GM06990 (cell line): ENCODE measurements at places on chromosomes 2 and 18.

- no peak for DNase-seq
These were observed 88.7 kb downstream of the SLC8A1 start for GRCh38 chr2:40363231-40363630.

GRCh38 chr2:199470672-199471442 is 13.1 kb upstream of the SATB2 start:
- no peak for DNase-seq

- DNase-seq = no peak
These were observed at the start of gene PTPRN for GRCh38 chr2:219309278-219309677. PTPRN (minus strand) TSS chr2:219309401; CDS start chr2:219309332, 69 bp downstream.

DNA sequence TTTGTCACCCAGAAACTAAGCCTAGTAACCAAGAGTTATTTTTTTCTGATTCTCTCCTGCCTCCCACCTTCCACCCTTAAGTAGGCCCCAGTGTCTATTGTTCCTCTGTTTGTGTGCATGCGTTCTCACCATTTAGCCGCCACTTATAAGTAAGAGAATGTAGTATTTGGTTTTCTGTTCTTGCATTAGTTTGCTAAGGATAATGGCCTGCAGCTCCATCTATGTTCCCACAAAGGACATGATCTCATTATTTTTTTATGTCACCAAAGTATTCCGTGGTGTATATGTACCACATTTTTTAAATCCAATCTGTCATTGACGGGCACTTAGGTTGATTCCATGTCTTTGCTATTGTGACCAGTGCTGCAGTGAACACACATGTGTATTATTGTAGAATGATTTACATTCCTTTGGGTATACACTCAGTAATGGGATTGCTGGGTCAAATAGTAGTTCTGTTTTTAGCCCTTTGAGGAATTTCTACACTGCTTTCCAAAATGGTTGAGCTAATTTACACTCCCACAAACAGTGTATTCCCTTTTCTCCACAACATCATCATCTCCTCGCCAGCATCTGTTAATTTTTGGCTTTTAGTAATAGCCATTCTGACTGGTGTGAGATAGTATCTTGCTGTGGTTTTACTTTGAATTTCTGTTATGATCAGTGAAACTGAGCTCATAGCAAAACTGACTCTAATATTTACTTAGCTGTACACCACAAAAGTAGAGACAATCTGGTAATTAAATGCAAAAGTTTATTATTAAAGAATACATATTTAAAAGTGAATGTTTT is 660.1 kb upstream of the SLC8A1 start:
- DNase-seq = no peak

GRCh38 chr2:50820176-50820575 is 211.8 kb downstream of the NRXN1 start:
- no peak for DNase-seq

DNA sequence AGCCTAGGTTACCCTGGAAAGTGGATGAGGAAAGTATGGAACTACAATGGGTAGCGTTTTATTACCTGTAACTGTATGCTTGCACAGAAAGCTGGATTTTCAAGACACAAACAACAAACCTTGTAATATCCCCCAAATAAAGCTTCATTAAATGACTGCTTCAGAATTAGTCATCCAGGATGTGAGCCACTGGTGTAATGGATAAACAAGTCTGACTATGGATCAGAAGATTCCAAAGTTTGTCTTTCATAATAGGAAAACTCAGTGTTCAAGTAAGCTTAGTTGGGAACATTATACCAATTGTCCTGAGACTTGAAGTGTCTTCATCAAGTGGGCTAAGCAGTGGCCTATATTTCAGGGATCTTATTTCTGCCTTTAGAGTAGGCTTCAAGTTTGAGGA is 518.8 kb downstream of the LRP1B start:
- no peak for DNase-seq

GRCh38 chr18:66682855-66683322 is 79.0 kb upstream of the CDH19 start:
- no peak for DNase-seq

DNA sequence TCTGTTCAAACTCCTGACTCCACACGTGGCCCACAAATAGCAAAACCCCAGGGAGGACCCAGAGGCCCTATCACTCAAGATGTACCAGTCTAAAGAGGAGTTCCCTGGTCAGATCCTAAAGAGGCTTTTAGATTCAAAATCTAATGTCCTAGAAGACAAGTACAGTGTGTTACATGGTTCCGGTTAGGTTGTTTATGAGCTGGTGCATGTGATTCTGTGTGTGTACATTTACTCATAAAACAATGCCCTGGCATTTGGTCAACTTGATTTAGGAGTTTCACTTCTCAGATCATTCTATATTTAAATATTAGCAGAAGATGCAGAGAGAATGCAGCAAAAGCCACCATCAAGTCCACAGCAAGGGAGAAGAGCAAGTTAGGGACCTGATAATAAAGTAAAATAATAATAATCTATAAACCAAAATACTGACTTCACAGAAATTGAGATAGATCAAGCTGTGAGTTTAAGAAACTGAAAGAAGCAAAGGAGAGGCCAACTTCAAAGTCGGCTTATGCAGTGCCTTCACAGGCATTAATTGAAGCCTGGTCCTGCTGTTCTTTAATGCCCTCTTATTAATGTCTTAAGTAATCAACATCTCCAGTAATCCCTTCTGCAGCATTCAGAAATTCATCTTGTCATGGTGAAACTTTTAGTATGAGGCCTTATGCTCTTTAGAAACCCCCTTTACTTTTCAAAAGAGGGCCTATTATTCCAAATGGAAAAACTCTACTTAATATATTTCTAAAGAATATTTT is 4.2 kb upstream of the AP1S3 start:
- DNase-seq = no peak

GRCh38 chr18:74899554-74899953 is 301.9 kb downstream of the ZNF407 start:
- DNase-seq = no peak

DNA sequence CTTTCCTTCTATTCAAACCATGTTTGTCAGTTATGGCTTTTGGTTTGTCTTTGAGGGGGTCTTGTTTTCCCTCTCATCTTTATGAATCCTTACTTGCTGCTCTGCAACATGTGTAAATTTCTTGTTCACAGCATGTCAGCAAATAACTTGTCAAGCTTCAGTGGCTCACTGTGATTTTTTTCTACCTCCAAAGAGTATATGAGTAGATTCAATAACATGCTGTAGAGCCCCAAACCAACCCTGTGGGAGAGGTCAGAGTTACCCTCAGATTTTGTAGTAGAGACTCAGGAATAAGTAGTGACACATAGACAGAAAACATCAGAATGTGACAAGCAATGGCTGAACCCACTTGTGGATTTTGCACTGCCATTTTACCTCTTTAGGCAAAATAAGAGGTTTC is 121.6 kb downstream of the PLCL1 start:
- DNase-seq = no peak

GRCh38 chr2:235402422-235402821 is 91.4 kb upstream of the AGAP1 start:
- DNase-seq = no peak

DNA sequence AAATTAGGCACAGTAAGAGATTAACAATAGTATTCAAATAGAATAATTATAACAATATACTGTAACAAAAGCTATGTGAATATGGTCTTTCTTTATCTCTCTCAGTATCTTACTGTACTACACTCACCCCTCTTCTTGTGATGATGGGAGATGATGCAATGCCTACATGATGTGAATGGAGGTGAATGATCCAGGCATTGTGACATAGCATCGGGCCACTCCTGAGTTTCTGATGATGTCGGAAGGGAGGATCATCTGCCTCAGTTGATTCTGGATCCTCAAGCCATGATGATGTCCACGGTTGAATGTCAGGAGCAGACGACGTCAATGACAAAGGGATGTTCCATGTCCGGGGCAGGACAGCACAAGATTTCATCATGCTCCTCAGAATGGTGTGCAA is 268.3 kb upstream of the MGAT5 start:
- DNase-seq = no peak

GRCh38 chr2:36734304-36734703 is 37.8 kb downstream of the VIT start:
- DNase-seq = no peak

GRCh38 chr18:5969989-5970403 is 74.7 kb upstream of the TMEM200C start:
- DNase-seq = no peak

DNA sequence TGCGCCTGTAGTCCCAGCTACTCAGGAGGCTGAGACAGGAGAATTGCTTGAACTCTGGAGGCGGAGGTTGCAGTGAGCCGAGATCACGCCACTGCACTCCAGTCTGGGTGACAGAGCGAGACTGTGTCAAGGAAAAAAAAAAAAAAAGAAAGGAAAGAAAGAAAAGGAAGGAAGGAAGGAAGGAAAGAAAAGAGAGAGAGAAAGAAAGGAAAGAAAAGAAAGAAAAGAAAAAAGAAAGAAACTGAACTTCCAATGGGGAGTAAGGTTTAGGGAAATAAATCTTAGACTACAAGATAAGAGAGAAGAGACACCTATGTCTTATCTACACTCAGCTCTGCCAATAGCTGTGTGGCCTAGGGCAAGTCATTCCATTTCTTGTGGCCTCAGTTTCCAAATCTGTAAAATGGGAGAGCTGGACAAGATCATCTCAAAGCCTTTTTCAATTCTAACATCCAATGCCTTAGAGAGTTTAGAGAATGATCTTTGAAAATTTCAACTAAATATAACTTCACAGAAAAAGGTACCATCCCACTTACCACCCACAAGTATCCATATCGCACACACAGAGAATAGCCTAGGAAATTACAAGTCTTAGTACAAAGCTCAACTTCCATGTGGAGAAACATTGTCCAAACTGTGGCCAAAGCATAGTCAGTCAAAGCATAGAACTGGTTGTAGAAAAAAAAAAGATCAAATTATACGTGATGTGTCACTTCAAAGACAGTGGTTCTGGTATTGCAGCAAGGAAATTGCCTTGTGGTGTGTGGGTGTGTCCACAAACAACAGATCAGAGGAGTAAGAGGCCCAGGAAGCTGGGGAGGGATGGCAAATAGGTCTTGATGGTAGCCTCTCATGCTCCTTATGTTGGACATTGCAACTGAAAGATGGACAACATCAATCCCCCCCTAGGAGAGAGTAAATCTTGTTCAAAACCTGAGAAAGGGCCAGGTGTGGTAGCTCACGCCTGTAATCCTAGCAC is 42.4 kb downstream of the SLC14A2 start:
- no peak for DNase-seq

DNA sequence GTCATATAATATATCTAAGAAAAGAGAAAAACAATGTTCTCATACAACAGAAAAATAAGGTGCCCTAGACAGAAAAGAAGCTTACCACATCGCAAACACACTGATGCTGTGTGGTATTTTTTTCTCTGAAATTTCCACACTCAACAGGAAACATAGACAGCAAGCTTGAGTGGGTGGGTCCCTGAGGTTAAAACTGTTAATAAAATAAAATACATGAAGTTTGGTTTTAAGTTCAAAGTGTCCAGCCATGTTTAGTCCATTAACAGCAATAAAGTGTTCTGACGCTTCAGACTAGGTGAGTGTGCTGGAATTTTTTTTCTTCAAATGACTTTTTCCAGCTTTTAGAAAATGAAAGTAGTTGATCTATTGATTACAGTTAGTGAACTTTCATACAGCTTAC is 83.3 kb upstream of the EPB41L5 start:
- no peak for DNase-seq

GRCh38 chr18:36321658-36322407 is 24.3 kb downstream of the FHOD3 start:
- no peak for DNase-seq

- DNase-seq = no peak
These were observed 33.3 kb downstream of the RBMS1 start for GRCh38 chr2:160460333-160460731.

DNA sequence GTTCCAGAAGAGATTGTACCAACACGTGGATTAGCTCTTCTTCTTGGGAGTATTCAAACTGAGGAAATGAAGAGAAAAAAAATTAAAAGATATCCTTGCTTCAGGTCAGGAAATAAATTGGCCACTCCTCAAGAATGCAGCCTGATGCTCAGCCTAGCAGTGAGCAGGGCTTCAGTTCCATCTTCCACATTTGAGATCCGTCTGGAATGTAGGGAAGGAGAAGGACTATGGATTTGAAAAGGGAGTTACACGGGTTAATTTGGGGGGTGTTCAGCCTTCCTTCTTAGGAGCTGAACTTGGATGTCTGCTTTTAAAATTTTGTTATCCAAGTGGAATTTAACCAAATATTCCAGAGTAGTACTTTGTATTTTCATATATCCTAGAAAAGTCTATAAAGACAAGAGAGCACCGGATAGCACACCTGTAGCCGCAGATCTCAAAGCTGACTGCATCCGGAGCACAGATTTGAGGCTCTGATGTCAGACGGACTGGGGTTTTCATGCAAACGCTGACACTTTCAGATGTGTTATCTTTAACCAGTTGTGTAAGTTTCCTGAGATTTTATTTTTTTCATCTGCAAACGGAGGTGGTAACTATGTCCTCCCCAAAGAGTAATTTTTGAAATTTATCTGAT is 99.3 kb downstream of the COPS8 start:
- no peak for DNase-seq

- DNase-seq = no peak
These were observed 22.3 kb downstream of the DOK1 start for GRCh38 chr2:74576863-74577229.

GRCh38 chr18:10453806-10454680 is at the start of gene APCDD1:
APCDD1 (plus strand) TSS chr18:10454635; CDS start chr18:10454982, 347 bp downstream.
- no peak for DNase-seq

GRCh38 chr2:238024986-238025385 is 35.8 kb upstream of the SCLY start:
- DNase-seq = no peak

DNA sequence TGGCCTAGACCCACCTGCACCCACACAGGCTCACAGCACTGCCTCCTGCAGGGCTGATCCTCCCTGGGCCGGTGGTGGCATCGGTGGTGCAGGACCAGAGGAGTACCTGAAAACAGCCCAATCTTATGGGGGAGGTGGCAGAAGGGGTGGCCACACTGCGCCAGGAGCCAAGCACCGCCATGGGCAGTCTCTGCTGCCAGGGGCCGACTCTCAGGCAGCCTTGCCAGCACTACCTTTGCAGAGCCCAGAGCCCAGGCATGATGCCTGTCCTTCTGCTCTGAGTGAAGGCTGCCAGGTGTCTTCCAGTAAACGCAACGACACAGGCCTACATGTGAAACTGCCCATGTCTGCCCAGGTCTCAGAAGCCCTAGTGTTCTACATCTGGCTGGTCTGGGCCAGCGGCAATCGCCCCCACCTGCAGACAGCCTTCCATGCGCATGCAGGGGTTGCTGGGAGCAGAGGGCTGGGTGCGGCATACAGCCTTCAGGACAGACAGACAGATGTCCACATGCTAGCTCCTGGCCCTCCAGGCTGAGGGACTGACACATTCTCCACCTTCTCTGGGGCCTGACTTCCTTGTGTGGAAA is 6.8 kb downstream of the HS6ST1 start:
- DNase-seq = no peak

DNA sequence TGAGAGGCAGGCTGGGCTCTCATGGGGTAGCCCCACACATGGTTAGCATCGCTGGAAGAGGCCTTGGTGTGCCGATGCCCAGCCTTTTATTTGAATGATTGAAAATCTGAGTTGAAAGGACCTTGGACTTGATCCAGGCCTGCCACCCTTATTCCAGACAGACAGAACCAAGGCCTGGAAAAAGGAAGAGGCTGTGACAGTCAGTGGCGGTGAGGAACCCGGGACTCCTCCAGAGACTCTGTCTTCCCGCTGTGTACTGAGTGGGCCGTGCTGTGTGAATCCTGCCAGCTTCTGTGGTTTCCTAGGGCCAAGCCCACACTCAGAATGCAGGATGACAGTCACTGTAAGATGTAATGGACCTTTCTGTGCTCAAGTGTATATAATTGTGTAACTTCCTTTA is 218.5 kb downstream of the LDLRAD4 start:
- DNase-seq = no peak
